Activated CD4-positive, alpha-beta T cell treated with anti-CD3 and anti-CD28 coated beads, Interleukin-2, amount 10 ng/mL, durations not matched to agents 7 days and 5 days (primary cell): ENCODE measurements at places on chromosomes 3 and 15.

DNA sequence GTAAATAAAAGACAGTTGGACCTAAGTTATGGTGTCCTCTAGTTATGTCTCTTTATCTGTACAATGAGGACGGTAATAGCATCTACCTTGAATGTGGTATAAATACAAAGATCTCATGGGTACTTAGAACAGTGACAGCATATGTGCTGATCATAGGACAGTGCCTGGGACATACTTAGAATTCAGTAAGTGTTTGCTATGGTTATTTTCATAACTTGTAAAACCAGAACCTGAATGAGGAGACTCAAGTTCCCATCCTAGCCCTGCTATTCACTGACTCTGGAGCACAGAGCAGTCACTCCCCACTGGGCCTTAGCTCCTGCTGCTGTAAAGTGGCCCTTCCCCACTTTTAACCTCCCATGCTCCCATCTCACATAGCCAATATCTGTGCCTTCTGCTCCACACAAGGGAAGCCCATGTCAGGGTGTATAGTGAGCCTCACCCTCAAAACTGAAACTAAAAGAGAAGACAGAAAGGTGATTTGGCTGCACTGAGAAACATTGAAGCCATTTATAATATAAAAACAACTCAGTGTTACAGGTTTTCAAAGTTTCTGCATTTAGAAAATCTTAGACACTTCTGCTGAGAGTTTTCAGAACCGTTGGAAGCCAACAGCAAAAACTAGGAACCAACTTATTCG, 225.4 kb upstream of the UBE2E2 start:
- H3K27me3 ChIP-seq: no peaks in the 10 kb centered on the region
- DNase-seq: no peak
- no peaks in the 10 kb centered on the region for H3K36me3 ChIP-seq

- no peak overlapping the region for H3K4me3 ChIP-seq
- H3K36me3 ChIP-seq: peaks cover 15% of the 10 kb centered on the region
Measured at GRCh38 chr15:84659904-84660781, 2.1 kb upstream of the NMB start.

DNA sequence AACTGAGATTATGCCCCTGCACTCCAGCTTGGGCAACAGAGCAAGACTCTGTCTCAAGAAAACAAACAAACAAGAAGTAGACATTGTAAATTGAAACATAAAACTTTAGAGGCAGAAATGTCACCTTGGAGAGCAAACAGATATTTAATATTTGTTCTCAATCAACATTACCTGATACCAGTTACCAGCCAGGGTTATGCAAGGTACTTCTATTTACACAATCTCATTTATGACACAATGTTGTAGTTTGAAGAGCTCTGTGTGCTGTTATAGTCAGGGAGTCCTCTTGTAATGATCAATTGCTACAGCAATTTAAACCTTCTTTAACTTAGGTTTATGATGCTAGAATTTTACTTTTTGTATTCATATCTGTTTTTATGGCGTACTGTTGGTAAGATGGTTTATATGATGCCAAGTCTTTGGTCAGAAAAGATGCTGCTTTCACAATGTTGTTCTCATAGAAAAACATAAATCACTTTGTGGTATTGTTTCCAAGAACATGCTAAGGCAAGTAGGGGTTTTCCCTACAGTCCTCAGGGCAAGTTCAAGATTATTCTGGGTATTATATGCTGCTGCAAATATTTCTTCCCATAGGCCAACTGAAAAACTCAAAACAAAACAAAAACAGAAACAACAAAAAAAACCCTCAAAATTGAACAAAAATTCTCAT, 173.5 kb downstream of the TNIK start:
- no peak overlapping the region for H3K4me3 ChIP-seq
- H3K36me3 ChIP-seq: peaks cover 18% of the 10 kb centered on the region
- peak overlapping the region; percentile 64 for H3K27ac ChIP-seq
- no peaks in the 10 kb centered on the region for H3K27me3 ChIP-seq
- H3K4me1 ChIP-seq: peaks cover 53% of the 10 kb centered on the region
- DNase-seq: no peak

DNA sequence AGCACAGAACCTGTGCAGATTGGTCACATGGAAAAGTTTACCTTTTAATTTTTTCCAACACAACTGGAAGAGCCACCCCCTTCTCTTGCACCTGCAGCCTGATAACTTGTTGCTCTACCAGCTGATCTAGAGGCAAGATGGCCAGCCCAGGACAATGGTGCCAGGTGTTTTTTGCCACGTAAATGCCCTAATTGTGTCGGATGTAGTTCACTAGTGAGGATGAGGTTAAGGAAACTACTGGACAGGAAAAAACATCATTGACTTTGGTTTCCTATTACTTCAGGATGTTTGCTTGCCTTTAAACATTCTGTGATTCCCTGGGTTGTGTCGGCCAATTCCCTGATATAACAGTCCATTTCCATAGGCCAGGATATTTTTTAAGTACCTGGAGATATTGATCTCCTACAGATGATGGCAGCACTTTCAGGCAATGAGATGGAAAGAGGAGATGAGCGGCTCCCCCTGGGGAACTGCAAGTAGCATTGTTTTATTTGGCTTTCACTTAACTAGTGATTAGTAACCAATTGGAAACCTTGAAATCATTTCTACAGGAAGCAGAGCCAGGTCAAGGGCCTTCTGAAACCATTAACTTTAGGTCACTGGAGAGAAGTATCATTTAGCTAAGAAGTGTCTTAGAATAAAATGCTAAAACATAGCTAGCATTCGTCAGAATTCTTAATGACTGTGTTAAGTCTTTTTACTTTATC, 72.5 kb downstream of the OSBPL10 start:
- no peak overlapping the region for H3K27ac ChIP-seq
- no peak for DNase-seq
- no peaks in the 10 kb centered on the region for H3K36me3 ChIP-seq
- no peak overlapping the region for H3K4me3 ChIP-seq
- peaks cover 16% of the 10 kb centered on the region for H3K4me1 ChIP-seq

GRCh38 chr3:143884861-143885260, 36.6 kb upstream of the SLC9A9 start:
- H3K4me1 ChIP-seq: no peaks in the 10 kb centered on the region
- no peaks in the 10 kb centered on the region for H3K36me3 ChIP-seq
- H3K4me3 ChIP-seq: no peak overlapping the region
- DNase-seq: no peak
- no peak overlapping the region for H3K27ac ChIP-seq

DNA sequence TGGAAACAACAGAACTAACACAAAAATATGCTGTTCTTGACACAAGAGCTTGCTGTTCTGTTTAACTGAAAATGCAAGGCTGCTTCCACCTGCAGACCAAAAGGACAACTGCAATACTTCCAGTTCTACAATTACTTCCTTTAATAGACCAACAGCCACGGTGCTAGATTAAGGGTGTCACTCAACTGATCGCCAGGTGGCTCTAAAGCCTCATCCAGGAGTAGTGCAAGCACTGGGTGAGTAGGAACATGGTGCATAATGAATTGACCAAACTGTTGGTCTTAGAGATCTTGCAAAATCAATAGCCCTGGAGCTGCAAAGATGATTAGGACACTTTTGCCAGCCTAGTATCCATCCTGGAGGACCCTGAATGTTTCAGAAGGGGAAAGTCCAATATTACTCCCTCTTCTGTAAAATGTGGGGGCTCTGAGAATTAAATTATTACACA, 3.6 kb upstream of the CLDN16 start:
- no peaks in the 10 kb centered on the region for H3K27me3 ChIP-seq
- H3K36me3 ChIP-seq: no peaks in the 10 kb centered on the region
- H3K4me1 ChIP-seq: no peaks in the 10 kb centered on the region
- H3K27ac ChIP-seq: no peak overlapping the region

DNA sequence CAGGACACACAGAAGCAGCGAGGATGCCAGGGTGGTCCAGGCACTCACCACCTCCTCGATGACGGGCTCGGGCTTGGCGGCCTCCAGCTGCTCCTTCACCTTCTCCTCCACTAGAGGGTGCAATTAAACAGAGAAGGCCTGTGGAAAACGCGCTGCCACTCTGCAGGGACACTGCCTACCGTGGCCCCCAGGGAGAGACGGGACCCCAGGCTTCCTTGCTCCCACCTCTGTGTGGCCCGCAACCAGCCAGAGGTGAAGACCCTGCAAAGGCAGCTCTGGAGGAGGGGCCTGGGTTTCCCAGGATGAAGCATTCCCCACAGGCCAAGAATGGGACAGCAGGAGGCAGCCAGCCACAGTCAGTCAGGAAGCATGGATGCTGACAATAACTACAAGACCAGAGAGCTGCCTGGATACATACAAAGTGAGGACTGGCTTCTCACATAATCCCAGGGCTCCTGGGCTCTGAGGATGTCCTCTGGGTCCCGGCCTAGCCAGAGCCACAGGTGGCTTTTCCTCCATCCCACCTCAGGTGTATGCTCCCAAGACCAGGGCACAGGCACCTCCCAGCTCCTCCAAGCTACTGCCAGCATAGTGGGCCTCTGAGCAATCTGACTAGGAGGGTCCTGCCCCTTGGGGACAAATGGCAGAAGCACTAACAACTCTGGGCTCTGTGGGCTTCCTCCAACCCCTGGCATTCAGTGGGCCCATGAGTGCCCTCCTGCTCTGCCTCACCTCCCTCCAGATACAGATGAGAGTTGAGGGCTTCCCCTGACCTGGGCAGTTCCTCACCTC, 46.2 kb downstream of the PTH1R start:
- H3K27ac ChIP-seq: no peak overlapping the region
- peaks cover 42% of the 10 kb centered on the region for H3K4me1 ChIP-seq
- no peak overlapping the region for H3K4me3 ChIP-seq
- H3K36me3 ChIP-seq: peaks cover 68% of the 10 kb centered on the region
- DNase-seq: peak; percentile 54
- no peaks in the 10 kb centered on the region for H3K27me3 ChIP-seq

DNA sequence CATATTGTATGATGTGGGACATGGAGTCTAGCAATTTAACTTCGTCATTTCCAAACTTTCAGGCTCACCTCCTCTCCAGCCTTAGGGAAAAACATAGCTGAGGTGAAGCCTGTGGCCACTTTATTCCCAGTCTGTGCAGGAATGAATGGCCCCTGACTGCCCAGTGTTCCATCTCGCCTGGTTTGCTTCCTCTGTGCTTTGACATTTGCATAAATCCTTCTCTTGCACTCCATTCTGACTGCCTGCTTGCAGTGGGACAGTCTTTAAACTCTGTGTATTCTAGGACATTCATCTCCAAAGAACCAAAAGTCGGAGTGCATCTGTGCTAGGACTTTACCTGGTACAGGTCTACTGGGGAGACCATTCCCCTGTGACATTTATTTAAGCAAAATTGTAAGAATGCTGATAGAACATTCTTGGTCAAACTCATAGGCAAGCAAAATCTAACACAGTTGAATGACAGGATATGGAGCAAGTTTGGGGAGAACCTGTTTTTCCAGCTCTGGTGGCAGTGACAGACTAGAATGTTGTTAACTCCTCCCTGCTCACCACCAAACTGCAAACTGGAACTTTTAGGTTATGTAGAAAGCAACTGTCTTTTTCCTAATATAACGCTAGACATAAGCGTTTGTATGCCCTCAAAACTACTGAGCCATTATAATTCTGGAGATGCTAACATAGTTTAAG, 22.1 kb downstream of the TMED3 start:
- DNase-seq: no peak
- H3K27me3 ChIP-seq: no peaks in the 10 kb centered on the region
- H3K36me3 ChIP-seq: peaks cover 8% of the 10 kb centered on the region
- no peak overlapping the region for H3K27ac ChIP-seq

DNA sequence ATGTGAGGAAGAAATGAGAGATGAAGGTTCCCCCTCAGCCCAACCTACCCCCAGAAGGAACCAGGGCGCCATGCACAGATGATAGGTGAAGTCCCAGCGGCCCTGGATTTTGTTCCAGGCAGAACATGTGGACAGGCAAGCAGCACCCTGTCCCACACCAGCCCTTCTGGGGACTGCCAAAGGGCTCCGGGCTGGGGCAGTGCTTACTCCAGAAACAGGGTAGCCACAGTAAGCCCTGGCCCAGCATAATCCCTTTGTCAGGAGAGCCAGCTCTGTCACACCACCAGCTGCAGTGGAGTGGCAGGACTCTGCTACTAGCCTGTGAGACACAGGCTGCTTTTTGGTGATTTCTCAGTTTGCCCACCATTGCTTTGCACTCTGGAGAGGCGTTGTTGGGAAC, 6.3 kb downstream of the FBXL22 start:
- H3K4me1 ChIP-seq: peaks cover 62% of the 10 kb centered on the region
- peaks cover 14% of the 10 kb centered on the region for H3K36me3 ChIP-seq
- DNase-seq: no peak
- H3K27ac ChIP-seq: no peak overlapping the region
- no peaks in the 10 kb centered on the region for H3K27me3 ChIP-seq

- no peaks in the 10 kb centered on the region for H3K27me3 ChIP-seq
- no peak overlapping the region for H3K4me3 ChIP-seq
- no peaks in the 10 kb centered on the region for H3K36me3 ChIP-seq
Measured at GRCh38 chr15:36978126-36978525, 122.2 kb downstream of the MEIS2 start.
